Bladder microvascular endothelial cell (primary cell): ENCODE measurements at places on chromosomes 11 and 22. TPM values are rescaled to one million over a fixed set of nuclear protein-coding genes. Genes with fewer than 3 reads are reported as not detected.

Gene RCN1
- 273 and 384 TPM in 2 replicates for total RNA-seq

Gene OR51B5
- total RNA-seq: not detected in 2 replicates

Gene BUD13
- total RNA-seq: 13.9 and 15.3 TPM in 2 replicates

Gene TEX54
- not detected in 2 replicates for total RNA-seq

Gene VSIG10L2
- total RNA-seq: not detected in 2 replicates

Gene UBQLN3
- not detected in 2 replicates for total RNA-seq

Gene TSGA10IP
- total RNA-seq: not detected in 2 replicates

Gene MYOD1
- total RNA-seq: not detected in 2 replicates

Gene PGA4
- total RNA-seq: not detected in 2 replicates

Gene LGR4
- total RNA-seq: 0.49 and 6.0 TPM in 2 replicates

Gene GNG3
- not detected in 2 replicates for total RNA-seq
